ENCODE measurements at places on chromosomes 3 and 15.

- no peak for DNase-seq
Measured at GRCh38 chr3:184727357-184728009, 15.6 kb upstream of the MAGEF1 start.

DNA sequence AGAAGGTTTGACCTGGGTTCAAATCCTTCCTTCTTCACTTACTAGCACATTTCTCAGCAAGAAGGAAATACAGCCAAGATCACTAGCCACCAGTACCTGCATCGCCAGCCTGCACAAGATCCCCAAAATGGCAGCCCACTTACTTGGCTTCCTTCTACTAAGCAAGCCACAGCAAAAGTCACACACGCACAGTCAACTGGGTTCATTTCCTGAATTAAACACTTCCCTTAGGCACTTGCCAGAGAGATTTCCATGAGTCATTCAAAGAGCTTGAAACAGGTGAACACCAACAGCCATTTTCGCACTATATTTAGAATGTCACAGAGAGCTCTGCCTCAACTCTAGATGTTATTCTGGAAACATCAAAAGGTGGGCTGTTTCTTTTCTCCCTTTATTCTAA is 42.6 kb downstream of the MGLL start:
- DNase-seq, result no peak

- no peak for DNase-seq
Measured at GRCh38 chr3:51642462-51642861, 28.6 kb upstream of the TEX264 start.

GRCh38 chr15:56286213-56286612 is 42.5 kb upstream of the RFX7 start:
- no peak for DNase-seq

GRCh38 chr15:85607842-85608241 is 186.9 kb downstream of the KLHL25 start:
- no peak for DNase-seq

Data from tibial artery (tissue), 4 donors.